ENCODE measurements at places on chromosomes 3 and 15.

- no peak for DNase-seq
Measured at GRCh38 chr15:100373120-100373896, 31.5 kb upstream of the ADAMTS17 start.

GRCh38 chr3:128133273-128133883, 9.8 kb upstream of the RUVBL1 start:
- peak; percentile 59 for DNase-seq

- no peak for DNase-seq
Measured at GRCh38 chr3:162092751-162093150, 596.1 kb downstream of the OTOL1 start.

DNA sequence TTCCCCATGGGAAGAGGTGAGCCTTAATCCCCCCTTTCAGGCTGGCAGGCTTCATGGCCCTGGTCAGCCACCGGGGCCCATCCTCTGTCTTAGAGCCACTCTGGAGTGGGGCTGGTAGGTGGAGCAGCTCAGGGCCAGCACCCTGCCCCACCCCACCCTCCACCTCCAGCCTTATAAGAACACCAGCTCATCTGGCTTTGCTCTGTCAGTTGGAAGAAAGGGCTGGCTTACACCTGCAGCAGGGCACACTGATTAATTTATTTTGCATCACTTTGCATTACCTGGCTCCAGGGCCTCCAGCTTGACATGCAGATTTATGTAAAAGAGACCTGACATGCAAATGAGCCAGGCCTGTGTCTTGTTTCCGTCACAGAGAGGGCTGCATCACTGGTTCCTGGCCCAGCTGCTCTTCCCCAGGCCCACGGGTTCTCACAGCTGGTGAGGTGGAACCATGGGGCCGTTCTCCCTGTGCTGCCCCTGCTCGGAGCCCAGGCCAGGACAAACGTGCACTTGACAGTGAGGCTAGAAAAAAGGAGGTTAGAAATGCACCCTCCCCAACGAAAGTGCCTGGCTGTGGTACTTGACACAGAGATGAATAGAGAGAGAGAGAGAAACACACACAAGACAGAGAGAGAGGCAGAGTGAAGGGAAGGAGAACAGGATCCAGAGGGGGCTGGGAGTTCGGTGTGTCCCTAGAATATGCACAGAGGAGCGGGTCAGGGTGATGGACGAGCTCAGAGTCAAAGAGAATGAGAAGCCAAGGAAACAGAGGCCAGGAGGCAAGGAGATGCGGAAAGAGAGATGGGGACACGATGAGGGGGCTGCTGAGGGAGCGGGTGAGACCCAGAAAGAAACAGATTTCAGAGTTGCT, 44.5 kb upstream of the MAGEF1 start:
- DNase-seq = no peak

- DNase-seq = no peak
Measured at GRCh38 chr3:154921351-154921750, 158.8 kb upstream of the MME start.

DNA sequence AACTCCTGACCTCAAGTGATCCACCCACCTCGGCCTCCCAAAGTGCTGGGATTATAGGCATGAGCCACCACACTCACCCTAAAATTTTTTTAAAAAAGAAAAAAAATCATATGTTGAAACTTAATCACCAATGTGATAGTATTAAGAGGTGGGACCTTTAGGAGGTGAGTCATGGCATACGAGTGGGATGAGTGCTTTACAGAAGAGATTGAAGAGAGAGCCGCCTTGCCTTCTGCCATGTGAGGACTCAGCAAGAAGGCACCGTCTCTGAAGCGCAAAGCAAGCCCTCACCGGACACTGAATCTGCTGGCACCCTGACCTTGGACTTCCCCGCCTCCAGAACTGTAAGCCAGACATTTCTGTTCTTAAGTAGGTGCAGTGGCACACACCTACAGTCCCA, 5.5 kb downstream of the ARPIN start:
- no peak for DNase-seq

DNA sequence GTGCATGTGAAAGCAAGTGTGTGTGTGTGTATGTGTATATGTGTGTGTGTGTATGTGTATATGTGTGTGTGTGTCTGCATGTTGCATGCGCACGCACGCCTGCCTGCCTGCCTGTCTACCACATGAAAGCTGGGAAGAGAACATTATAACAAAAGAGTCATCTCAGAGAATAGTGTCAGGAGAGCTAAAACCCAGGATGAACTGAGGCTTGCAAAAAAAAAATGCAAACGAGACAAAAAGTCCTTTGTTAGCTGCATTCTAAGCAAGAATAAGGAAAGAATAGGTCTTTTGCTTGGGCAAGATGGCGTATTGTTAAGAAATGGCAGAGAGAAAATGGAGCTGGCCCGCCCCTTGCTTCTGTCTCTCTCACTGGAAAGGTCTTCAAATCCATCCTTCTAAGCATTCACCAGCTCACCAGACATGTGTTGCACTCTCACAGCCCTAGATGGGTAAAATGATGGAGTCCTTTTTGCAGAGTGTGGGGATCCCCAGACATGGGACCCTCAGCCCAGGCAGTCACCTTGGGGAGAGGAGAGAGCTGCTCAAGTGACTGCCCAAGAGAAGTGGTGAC, 16.4 kb downstream of the WNT7A start:
- DNase-seq = no peak

GRCh38 chr15:41892621-41893421, 1.0 kb downstream of the SPTBN5 start:
- no peak for DNase-seq

- no peak for DNase-seq
Measured at GRCh38 chr15:75112848-75113492, 88.7 kb upstream of the C15orf39 start.

GRCh38 chr3:172685331-172686214, 25.3 kb downstream of the NCEH1 start:
- peak; percentile 17 for DNase-seq
